MCF 10A (cell line): ENCODE measurements at places on chromosomes 11 and 22. TPM values are rescaled to one million over a fixed set of nuclear protein-coding genes. Genes with fewer than 3 reads are reported as not detected.

DNA sequence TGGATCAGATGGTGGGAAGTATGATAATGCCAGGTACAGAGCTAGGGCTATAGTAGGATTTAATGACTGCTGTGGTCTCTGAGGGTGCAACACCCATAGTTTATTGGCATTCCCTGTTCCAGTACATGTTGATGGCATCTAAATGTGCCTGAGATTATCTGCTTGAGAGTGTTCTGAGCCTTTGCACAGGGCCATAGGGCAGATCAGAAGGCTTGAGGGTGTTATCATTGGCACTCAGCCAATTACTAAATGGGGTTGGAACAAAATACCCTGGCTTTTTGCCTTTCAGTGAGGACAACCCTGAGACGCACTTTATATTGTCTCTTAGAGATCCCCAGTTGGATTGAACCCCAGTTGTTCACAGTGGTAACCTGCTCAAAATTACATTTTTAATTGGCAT lies 6.7 kb downstream of the SLC5A12 start:
- no peaks in the 10 kb centered on the region for H3K36me3 ChIP-seq
- H3K4me3 ChIP-seq = no peak overlapping the region
- H3K27ac ChIP-seq = no peak overlapping the region
- H3K27me3 ChIP-seq = peaks cover 24% of the 10 kb centered on the region

DNA sequence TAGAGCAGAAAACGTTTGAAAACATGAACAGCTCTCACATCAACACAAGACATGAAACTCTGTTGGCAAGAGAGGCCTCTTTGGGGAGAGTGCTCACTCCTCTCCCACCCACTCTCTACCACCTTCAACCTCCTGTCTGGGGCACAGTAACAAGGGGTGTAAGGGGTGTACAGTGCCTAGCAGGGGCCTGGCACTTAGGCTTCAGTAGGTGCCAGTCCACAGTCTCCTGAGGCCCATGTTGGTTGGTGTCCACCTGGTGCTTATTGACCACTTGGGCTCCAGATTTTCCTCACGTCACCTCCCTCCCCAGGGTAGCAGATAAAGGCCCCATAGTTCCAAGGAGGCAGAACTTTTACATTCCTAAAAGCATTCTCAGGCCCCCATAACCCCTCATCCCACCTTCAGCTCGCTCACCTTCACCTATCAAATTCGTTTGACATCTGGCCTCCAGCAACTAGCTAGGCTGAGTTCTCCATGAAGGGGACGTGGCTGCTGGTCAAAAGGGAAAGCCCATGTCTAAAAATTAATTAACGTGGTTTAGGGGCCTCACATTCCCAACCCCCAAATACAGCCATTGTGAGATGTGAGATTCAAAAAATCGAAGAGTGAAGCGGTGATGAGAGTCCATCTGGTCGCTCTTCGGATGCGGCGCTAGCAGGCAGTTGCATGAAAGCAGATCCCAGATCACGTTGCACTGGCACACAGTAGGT lies 712 bp upstream of the MED15 start:
- no peaks in the 10 kb centered on the region for H3K27me3 ChIP-seq
- DNase-seq = no peak
- peak overlapping the region; percentile 90 for H3K4me3 ChIP-seq

The FGF19 gene
- not detected in 2 replicates for total RNA-seq

The DERL3 gene
- total RNA-seq = not detected in 2 replicates

GRCh38 chr11:100629671-100630070 lies 57.4 kb upstream of the ARHGAP42 start:
- H3K36me3 ChIP-seq = no peaks in the 10 kb centered on the region
- H3K27ac ChIP-seq = no peak overlapping the region
- peak; percentile 23 for DNase-seq
- peaks cover 6% of the 10 kb centered on the region for H3K4me1 ChIP-seq

The PANX2 gene
- 0.77 and 2.7 TPM in 2 replicates for total RNA-seq

The RIMBP3B gene
- total RNA-seq = not detected in 2 replicates

The OSBP2 gene
- 276 and 338 TPM in 2 replicates for total RNA-seq

DNA sequence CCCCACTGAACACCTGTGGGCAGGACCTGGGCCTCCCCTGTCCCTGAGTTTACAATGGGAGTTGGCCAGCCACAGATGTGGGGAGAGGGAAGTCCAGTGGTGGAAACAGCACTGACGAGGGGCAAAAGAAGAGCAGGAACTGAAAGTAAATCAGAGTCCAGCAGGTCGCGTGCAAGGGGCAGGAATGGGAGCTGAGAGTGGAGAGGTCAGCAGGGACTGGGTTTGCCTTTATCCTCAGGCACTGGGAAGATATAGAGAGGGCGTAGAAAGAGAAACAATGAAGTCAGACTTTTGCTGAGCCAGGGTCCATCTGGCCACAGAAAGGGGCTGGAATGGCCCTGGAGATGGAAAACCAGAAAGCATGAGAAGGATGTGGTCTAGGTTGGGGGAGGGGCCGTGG lies 8.5 kb downstream of the P2RY6 start:
- no peak overlapping the region for H3K4me3 ChIP-seq
- H3K36me3 ChIP-seq = no peaks in the 10 kb centered on the region
- no peaks in the 10 kb centered on the region for H3K27me3 ChIP-seq
- H3K27ac ChIP-seq = no peak overlapping the region

The OR52N4 gene
- total RNA-seq = not detected in 2 replicates

The SLC15A3 gene
- not detected in 2 replicates for total RNA-seq

The OR5L2 gene
- not detected in 2 replicates for total RNA-seq

The NAALAD2 gene
- not detected in 2 replicates for total RNA-seq

GRCh38 chr11:128891913-128892398 lies 800 bp downstream of the KCNJ5 start:
- no peak overlapping the region for H3K27ac ChIP-seq
- no peak overlapping the region for H3K4me3 ChIP-seq
- H3K4me1 ChIP-seq = peaks cover 10% of the 10 kb centered on the region
- H3K36me3 ChIP-seq = no peaks in the 10 kb centered on the region
- DNase-seq = no peak

The ELP4 gene
- 16.2 and 18.3 TPM in 2 replicates for total RNA-seq

DNA sequence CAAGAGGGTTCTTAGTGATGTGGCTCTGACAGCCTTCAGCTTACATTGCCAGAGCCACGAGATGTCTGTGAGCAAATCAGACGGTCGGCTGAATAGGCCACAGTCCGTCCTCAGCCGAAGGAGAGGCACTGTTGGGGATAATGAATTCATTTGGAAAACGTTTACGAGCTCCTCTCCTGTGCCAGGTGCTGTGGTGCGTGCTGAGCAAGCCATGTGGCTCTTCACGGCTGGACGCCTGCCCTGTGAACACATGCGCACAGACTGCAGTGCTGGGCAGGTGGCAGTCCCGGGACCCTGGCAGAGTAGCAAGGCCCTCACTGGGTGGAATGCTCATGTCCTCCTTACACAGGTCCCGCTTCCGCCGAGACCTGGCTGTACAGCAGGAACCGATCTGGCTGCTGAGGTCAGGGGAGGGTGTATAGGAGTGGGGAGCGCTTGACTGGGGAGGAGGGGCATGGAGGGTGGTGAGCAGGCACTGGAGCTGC lies 6.8 kb downstream of the TBC1D22A start:
- H3K27me3 ChIP-seq = no peaks in the 10 kb centered on the region
- peaks cover 18% of the 10 kb centered on the region for H3K4me1 ChIP-seq
- peaks cover 20% of the 10 kb centered on the region for H3K36me3 ChIP-seq
- peak overlapping the region; percentile 23 for H3K27ac ChIP-seq

GRCh38 chr11:116929414-116930090 lies 92.1 kb upstream of the APOA1 start:
- H3K4me3 ChIP-seq = no peak overlapping the region
- H3K27me3 ChIP-seq = no peaks in the 10 kb centered on the region
- DNase-seq = no peak
- H3K4me1 ChIP-seq = peaks cover 12% of the 10 kb centered on the region
- peaks cover 15% of the 10 kb centered on the region for H3K36me3 ChIP-seq

The CNTN5 gene
- not detected in 2 replicates for total RNA-seq

DNA sequence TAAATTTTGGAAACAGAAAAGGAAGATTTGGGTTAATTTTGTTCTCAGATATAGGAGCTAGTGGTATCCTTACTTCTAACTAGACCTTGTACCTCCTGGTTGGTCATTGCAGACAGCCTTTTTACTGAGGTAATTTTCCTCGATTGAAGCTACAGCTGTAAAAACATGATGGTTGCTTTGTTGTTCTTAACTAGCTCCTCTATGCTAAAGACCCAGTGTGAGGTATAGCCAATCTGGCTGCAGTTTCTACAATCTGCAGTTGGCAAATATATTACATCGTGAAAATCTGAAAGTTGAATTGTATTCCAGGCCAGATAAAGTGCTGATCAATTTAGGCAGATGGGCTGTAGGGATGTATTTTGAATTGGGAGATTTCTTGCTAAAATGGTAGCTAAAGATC lies 116.5 kb downstream of the AASDHPPT start:
- DNase-seq = no peak
- no peak overlapping the region for H3K27ac ChIP-seq
- H3K4me1 ChIP-seq = no peaks in the 10 kb centered on the region
- no peak overlapping the region for H3K4me3 ChIP-seq
- H3K27me3 ChIP-seq = no peaks in the 10 kb centered on the region

The RAB3IL1 gene
- 2.3 and 4.5 TPM in 2 replicates for total RNA-seq

The APOBEC3B gene
- 1.0 and 1.1 TPM in 2 replicates for total RNA-seq

DNA sequence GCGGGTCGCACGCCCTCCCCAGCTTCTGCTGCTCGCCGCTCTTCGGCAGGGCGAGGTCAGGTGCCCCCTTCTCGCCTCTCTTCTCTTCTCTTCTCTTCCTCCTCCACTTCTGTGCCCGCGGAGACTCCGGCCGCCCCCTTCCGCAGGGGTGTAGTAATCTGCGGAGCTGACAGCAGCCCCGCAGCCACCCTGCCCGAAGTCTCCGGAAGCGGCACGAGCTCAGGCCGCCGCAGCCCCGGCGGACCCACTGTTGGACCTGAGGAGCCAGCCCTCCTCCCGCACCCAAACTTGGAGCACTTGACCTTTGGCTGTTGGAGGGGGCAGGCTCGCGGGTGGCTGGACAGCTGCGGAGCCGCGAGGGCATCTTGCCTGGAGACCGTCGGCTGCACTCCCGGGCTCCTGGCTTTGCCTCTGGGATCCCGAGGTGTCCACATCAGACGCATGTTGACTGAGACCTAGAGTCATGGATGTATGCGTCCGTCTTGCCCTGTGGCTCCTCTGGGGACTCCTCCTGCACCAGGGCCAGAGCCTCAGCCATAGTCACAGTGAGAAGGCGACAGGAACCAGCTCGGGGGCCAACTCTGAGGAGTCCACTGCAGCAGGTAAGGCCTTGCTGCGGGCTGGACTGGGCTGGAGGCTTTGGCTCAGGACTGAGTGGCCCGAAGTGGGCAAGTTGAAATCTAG lies 486 bp downstream of the STIM1 start:
- peaks cover 7% of the 10 kb centered on the region for H3K36me3 ChIP-seq
- no peaks in the 10 kb centered on the region for H3K27me3 ChIP-seq
- H3K4me3 ChIP-seq = peak overlapping the region; percentile 99
- H3K4me1 ChIP-seq = peaks cover 34% of the 10 kb centered on the region
- H3K27ac ChIP-seq = peak overlapping the region; percentile 87
- DNase-seq = peak; percentile 45

DNA sequence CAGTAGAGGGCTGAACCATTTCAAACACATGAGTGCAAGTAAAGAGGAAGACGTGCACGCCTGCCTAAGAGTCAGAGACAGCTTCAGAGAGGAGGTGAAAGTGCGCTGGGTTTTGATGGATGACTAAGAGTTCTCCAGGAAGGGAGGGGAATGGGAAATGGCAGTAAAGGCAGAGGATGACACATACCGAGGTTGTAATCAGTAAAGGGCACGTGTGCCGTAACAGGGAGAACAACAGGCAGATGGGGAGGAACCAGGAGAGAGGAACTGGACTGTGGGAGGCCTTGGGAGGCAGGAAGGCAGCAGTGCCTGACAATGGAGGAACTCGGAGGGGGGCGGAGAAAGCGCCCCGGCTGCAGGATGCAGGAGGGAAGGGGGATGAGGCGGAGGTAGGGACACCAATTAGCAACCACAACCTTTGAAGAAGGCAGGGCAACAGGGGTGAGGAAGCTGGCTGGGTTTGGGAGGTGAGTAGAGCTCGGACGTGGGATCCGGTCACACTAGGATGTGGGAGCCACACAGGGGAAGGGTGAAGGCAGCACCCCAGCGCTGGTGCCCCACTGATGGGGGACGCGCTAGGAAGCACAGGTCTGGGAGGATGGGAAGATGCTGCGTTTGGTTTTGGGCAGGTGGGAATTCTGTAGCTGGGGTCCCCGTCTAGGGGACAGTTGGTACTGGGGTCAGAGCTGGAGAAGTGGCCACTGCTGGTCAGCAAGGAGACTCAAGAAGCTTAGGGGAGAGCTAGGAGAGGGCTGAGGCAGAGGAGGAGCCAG lies 67.4 kb downstream of the SCUBE1 start:
- no peaks in the 10 kb centered on the region for H3K36me3 ChIP-seq
- peaks cover 25% of the 10 kb centered on the region for H3K4me1 ChIP-seq
- peak overlapping the region; percentile 69 for H3K27ac ChIP-seq
- H3K27me3 ChIP-seq = no peaks in the 10 kb centered on the region
- H3K4me3 ChIP-seq = no peak overlapping the region
- DNase-seq = peak; percentile 88

The BDNF gene
- 2.8 and 6.3 TPM in 2 replicates for total RNA-seq

The CDC42EP1 gene
- 86.0 and 148 TPM in 2 replicates for total RNA-seq

GRCh38 chr11:25860677-25861450 lies 471.1 kb upstream of the ANO3 start:
- H3K36me3 ChIP-seq = no peaks in the 10 kb centered on the region
- peak; percentile 30 for DNase-seq
- no peak overlapping the region for H3K27ac ChIP-seq
- no peaks in the 10 kb centered on the region for H3K4me1 ChIP-seq
- no peak overlapping the region for H3K4me3 ChIP-seq

The USP2 gene
- total RNA-seq = 0.14 and 0.54 TPM in 2 replicates

DNA sequence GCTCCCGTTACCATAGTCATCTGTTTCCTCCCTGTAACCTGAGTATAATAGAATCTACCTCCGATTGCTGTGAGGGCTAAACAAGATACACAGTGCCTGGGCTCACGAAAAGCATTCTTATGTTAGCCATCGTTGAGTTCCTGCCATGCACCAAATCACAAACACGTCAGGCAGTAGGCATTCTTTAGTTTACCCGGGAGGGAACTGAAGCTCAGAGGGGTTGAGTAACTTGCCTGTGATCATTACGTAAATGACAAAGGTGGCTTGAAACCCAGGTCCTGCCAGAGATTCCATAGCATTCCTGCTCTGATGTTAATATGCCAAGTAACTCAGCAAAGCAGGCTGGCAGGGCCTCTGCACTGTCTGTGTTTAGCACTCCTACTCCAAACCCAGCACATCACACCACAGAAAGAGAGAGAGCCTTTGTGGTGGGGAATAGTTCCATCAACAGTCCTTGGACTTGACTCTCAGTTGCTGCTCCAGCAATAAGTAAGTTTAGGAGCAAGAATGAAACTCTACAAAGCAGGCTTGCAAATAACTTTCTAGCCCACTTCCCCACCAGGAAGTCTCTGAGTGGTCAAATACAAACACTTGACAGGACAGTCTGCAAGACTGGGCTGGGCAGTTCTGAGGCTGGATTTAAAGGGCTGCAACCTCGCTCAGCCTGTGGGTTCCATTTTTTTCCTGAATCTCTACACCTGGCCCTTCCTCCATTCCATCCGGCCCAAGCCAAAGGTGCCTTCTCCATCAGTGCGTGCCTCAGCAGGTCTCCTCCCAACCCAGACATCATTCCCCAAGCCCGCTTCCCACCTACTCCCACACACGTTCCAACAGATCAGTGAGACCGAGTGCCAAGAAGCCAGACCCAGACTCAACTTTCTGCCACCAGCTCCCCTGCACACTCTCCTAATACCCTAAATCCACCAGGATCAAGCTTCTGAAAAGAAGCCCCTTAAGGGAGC lies 1.1 kb downstream of the SCN2B start:
- peak; percentile 67 for DNase-seq
- no peak overlapping the region for H3K4me3 ChIP-seq
- H3K27me3 ChIP-seq = peaks cover 6% of the 10 kb centered on the region
- no peaks in the 10 kb centered on the region for H3K36me3 ChIP-seq
- H3K27ac ChIP-seq = no peak overlapping the region

GRCh38 chr22:46604306-46604690 lies 15.9 kb upstream of the GRAMD4 start:
- H3K27me3 ChIP-seq = no peaks in the 10 kb centered on the region
- DNase-seq = no peak
- H3K4me3 ChIP-seq = no peak overlapping the region
- H3K4me1 ChIP-seq = no peaks in the 10 kb centered on the region
- H3K36me3 ChIP-seq = peaks cover 9% of the 10 kb centered on the region
